ENCODE measurements at places on chromosomes 1 and 21.

DNA sequence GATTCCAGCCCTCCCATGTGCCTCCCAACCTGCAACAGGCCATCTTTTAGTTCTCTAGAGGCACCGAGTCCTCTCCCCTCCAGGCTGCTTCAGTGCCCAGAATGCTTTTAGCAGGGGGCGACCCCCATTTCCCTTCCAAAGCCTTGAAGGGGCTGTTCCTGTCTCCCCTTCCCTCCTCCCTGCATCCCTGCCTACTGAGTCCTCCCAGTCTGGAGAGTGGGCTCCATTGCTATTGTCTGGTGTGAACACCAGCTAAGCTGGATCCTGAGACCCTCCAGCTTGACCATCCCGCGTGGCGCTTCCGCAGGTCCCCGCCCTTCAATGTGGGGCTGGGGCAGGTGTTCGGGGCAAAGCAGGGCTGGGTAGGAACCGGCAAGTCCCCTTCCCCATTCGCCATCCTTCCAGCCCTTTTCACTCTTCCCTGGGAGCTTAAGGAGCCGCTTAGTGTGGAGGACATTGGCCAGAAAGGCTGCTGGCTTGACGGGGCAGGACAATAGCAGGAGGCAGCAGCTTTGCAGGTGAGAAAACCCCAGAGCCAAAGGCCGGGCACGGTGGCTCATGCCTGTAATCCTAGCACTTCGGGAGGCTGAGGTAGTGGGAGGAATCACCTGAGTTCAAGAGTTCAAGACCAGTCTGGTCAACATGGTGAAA lies 32.2 kb downstream of the PADI6 start:
- DNase-seq: no peak

DNA sequence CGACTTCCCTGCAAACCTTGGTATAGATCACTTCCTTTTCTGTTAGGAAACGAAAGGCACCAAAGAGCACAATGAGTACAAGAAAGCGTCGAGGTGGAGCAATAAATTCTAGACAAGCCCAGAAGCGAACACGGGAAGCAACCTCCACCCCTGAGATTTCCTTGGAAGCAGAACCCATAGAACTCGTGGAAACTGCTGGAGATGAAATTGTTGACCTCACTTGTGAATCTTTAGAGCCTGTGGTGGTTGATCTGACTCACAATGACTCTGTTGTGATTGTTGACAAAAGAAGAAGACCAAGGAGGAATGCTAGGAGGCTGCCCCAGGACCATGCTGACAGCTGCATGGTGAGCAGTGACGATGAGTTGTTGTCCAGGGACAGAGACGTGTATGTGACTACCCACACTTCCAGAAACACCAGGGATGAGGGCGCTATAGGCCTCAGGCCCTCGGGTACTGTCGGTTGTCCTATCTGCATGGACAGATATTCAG lies 18.5 kb downstream of the FAM89A start:
- no peak for DNase-seq

DNA sequence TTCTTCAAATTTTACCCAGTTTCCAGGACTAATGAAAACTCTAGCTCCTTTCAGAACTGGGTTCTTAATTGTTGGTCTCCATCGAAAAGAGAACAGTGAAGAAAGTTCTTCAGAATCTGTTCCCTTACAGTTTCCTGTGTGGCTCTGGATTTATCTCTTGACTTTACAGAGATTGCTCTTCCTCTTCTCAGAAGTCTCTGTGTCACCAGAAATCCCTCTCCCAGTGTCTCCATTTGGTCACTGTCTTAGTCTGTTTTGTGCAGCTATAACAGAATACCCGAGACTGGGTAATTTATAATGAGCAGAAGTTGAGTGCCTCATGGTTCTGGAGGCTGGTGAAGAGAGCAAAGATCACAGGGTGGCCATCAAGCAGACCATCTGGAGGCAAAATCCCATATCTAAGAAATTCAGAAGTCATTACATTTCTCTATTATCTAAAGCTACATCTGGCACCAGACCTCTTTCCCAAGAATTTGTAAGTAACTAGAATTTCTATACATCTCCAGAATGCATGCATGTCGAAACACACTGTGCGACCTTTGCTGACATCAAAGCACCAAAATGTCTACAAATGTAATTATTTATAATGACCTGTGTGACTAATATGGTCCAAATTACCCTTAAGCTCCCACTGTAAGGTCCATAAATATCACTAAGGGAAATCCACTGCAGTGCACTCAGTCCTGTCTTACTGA lies 65.4 kb upstream of the KRTAP19-8 start:
- no peak for DNase-seq

- peak; percentile 12 for DNase-seq
Observed at GRCh38 chr1:91053630-91054029, 31.8 kb upstream of the ZNF644 start.

DNA sequence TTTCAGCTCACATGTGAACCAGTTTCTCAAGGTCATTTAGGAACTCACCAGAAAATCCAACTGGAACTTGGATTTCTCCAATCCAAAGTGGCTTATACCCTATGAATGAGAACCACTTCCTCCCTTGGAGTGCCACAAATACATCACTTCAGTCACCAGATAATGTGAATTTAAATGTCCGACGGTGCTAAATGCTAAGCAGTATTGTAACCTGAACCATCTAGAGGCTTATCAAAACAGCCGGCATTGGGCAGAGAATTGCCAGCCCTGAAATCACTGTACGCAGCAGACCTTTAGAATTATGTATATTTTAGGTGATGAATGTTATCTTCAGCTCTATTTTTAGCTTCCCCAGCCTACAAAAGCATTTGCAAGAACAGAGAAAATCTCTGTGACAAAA lies 76.8 kb upstream of the COX20 start:
- DNase-seq: no peak

GRCh38 chr1:17123196-17124045 lies 4.2 kb upstream of the PADI2 start:
- no peak for DNase-seq

DNA sequence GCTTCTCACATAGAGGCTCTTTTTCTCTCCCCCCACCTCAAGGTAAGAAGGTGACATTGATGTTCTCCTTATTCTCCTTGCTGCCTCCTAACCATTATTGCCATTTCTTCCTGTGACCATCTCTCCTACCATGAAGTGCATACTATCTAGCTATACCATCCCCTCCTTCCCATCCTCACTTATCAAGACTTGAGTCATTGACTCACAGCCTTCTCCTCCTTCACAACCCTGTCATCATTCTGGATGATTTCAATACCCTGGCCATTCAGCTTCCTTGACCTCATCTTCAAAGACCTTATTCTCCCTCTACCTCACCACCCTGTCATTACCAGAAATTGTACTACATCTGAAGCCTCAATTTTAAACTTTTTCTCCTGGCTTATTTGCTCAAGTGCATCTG lies 10.9 kb upstream of the HIPK1 start:
- no peak for DNase-seq

DNA sequence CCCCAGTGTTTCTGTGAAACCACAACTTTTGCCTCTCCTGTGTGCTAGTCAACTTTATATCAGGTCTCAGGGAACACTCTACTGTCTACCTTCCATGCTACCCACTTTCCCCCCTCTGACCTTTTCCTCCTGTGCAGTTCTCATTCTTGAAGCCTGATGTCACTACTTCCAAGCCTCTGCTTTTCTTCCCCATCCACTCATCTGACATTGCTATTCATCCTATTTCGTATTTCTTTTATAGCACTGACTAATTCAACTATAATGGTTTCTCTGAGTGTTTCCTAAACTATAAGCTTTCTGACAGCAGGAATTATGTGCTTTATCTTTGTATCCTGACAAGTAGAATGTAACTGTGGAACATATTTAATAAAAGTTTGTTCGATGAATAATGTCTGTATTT lies 18.2 kb upstream of the DPH5 start:
- no peak for DNase-seq

DNA sequence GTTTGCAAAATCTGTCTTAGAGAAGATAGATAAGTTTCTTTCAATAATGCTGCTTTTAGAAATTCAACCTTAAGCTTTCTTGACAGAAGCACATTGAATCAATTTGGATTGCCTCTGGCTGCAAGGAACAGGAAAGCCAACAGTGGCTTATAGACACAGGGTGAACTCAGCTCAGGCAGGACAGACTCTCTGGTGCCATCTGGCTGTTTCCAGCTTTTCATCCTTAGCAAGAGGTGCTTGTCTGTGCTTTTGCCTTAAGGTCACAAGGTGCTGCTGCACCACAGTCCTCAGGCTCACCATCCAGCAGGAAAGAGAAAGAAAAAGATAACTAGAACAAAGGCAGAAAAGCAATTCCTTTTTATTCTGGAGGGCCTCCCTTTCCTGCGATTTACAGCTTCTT lies 93.7 kb upstream of the ETS2 start:
- DNase-seq: no peak

DNA sequence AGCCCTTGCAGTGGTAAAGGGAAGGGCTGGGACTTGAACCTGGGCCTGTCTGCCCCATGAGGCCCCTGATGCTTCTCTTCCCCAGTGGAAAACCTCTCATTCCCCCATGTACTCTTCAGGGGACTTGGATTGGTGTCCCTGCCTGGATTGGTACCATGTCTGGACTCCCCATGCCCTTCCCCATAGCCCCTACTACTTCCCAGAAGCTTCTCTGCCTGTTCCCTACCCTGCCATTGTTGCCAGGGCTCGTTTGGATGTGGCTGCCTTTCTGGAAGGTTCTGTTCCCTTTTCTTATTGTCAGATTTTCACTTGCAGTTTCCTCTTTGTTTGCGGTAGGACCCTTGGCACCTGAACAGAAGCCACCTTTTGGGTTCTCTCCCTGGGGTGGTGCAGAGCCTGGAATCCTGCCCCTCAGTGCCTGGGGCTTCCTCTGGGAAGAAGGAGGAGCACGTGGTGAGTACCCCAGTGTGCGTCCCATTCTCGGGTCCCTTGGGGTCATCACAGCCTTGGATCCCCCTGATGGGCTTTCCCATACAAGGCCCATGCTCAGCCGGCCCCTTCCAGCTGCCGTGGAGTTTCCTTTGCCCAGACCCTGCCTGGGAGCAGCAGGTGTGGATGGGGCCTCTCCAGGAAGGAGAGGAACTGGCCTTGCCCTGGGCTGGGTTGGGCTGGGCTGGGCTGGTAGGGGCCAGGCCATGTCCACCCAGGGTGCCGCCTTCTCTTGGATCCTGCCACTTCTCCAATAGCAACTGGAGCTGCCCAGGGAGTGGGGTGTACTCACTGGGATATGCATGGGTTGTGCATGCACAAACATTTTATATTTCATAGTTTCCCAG lies 281.1 kb downstream of the PTPRU start:
- no peak for DNase-seq

DNA sequence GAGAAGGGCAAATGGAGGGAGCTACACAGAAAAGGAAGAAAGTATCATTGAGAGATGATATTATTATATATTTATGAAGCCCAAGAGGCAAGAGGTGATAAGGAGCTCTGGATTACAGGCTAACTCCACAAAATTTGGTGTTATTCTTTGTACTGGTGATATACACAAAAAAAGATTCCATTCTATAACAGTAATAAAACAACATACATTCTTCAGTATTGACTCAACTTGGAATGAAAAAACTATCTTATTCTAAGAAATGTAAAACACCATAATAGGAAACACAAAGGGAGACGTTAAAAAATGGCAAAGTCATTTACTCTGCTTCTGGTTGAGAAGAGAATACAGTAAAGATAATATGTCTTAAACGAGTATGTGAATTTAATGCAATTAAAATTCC lies 99.4 kb downstream of the TEX35 start:
- DNase-seq: no peak

DNA sequence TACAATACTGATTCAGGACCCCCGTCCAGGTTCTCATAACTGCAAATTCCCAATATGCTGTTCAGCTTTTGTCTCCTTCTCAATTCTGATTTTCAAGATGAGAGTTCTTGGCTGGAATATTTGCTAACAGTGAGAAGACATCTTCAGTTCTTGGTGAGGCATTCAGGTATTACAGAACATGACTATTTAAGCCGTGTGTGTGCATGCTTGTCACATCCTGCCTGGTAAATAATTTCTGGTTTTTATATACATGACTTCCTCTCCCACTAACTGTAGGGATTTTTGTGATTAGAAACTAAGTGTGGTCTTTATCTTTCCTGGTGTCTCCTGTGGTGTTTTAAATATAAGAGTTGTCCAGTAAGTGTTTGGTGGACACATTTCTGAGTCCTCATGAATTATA lies 10.2 kb upstream of the SLC19A2 start:
- no peak for DNase-seq

GRCh38 chr1:232040260-232040659 lies 413.7 kb downstream of the DISC1 start:
- no peak for DNase-seq

GRCh38 chr1:52348704-52349300 lies 17.2 kb downstream of the CC2D1B start:
- DNase-seq: no peak

DNA sequence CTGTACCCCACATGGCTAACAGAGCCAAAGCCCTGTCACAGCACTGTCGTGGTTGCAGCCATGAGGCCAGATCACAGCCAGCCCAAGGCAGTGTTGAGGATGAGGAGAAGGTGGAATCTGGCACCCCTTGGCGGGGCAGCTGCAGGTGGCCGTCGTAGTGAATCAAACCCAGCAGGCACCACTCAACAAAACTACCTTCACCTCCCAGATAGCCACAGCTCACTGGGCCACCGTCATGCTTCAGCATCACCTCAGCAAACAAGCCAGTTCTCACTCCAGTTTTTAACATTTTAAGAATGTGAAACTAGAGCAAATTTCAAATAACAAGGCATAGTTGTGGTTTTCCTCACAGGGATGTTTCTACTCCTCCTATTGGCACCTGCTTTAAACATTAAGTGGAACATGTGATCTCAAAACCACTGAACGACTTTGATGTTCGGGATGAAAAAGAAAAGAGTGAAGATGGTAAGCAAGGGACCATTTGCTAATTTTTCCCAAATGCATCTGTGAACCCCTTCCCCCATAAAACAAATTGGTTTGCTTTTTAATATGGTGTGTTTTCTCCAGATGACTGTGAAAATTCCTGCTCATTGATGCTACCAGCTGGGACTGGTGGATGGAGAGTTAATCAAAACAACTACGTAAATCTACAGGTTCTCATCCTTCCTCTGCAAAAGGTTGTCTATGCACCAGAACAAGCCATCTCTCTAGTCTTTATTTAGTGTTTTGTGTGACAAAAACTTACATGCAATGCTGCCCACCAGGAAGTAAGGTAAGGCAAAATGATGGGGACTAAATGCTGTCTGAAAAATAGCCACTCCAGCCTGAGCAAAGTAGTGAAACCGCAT lies 45.5 kb downstream of the TOR1AIP2 start:
- no peak for DNase-seq

- DNase-seq: no peak
Observed at GRCh38 chr1:227753999-227754711, 18.9 kb downstream of the SNAP47 start.

- no peak for DNase-seq
Observed at GRCh38 chr1:187646536-187647107, 817.9 kb downstream of the PLA2G4A start.

Data from NCI-H1417 treated with DMSO at 0.1 percent for 48 hours (cell line).